ENCODE measurements at places on chromosomes 4 and X.

DNA sequence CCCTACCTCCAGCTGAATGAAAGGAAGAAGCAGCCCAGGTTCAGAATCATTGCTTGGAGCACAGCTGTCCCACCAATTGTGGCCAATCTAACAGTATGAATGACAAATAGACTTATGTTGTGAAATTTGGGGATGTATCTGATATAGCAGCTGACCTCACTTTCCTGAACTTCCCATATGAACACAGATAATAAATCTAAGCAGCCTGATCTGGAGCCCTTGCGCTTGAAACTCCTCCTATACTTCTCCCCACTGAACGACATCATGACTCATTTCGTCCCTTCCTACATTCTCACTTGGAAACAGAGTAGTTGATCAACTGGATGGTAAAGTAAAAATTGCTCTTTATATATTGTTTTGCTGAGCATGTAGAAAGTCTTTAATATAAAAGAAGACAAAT, 24.2 kb upstream of the AMELX start:
- no peak for DNase-seq

DNA sequence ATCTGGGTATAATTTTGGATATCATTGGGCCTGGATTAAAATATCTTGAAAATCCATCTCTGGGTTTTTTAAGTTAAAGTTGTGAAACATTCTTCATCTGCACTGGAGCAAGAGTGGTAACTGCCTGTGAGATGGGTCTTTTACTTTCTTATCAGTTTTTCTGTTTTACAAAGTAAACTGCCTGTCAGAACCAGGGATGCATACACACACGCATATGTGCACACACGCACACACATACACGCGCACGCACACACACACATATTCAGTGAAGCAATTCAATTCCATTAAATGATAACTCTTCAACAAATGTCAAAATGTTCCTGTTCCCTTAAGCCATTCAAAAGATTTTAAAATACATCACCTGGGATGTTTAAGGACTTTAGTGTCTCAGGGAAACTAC, 515.8 kb downstream of the INPP4B start:
- no peak for DNase-seq

- no peak for DNase-seq
Observed at GRCh38 chr4:156771171-156771837, 200.3 kb downstream of the PDGFC start.

DNA sequence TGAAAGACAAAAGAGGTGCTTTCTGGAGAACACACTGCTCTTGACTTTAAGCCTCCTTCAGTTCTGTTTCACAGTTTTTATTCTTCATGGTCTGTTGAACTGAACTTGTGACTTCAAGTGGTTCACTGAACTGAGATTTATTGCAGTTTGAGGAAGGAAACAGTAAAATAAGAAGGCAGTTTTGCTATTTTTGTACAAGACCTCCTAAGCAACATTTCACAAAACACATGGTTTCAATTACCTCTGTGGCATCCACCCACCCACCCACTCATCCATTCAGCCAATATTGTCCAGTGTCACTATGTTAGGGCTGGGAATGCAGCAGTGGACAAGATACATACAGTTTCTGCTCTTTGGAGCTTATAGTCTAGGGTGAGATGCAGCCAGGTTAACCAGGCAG, 131.3 kb downstream of the IL1RAPL2 start:
- no peak for DNase-seq

DNA sequence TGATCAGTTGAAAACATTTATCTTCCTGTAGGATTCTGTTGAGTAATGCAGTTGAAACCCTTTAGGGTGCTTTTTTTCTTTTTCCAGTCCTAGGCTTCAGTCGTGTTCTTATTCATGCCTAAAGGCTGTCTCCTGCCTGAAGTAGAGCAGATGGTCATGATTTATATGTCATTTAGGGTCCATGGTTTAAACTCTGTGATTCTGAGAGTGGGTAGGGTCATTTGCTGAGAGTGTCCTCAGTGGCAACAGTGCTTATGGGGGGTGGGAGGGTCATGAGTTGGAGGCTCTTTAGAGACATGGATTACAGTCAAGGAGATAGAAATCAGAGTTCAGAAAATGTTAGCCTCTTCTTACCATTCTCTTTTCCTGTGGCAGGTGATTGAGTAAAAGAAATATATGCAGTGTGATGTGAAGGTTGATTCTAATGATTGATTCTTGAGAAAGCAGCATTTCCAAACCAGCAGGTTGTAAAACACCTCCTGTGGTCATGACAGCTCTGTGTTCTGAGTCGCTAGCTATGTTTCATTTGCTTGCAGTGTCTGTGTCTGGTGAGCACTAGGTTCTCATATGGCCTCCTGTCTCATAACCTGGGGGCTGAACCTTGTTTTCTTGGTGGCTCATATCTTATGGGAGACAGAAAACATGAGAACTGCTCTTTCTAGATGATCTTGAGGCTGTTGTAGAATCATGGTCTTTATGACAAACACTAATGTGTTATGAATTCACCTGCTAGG, 60.4 kb downstream of the JADE1 start:
- DNase-seq = no peak

- no peak for DNase-seq
Observed at GRCh38 chrX:118231464-118231863, 114.4 kb upstream of the WDR44 start.

GRCh38 chrX:126137899-126138298, 28.2 kb downstream of the DCAF12L2 start:
- no peak for DNase-seq

DNA sequence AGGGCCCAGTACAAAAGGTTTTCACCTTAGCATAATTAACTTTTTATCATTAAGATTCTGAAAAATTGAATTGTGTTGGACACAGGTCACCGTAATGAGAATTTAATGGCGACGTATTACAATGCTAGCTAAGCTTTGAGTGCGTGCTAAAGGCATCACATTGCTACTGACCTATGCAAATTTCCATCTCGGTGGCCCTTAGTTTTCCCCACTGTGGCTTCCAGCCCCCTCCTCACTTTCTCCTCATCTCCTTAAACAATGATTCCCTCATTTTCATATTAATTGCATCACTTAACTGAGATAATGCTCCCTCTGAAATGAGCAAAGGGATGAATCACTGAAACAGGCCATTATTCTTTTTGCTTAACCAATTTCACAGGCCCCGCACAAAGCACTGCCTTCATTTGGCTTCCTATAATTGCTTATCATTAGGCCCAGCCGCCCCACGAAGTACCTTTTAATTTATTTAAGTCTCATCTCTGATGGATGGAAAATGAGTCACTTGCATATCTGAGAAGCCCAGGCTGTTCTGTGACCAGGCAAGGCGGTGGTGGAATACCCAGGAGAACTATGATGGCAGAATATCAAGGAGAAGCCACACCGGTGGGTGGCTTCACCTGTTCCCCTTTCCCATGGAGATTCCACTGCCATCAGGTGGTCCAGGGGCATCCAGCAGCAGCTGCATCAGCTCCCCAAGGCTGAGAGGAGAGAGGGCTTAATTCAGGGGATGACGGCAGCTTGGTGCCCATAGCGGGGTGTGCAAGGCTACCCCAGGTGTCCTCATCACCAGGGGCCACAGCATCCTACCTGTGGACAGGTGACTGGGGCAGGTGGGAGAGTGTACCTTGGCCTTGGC, 223.8 kb upstream of the BOD1L1 start:
- no peak for DNase-seq

GRCh38 chr4:87442889-87443288, 20.5 kb downstream of the NUDT9 start:
- no peak for DNase-seq

DNA sequence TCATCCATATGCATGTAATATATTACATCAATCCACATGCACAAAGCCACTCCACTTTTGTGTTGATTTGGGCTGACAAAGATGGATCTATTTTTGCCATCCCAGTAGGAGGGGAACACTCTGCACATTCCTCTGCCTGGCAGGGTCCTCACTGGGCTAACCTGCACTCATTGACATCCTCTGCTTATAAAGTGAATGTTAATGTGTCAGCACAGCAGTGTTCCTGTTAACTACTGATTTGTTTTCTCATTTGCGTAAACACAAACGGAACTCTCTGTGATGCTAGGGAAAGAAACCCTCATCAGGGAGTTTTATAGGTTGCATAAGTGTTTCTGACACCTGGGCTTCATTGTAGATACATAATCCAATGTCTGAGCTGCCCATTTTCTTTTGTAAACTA, 826.0 kb downstream of the RAB28 start:
- no peak for DNase-seq

DNA sequence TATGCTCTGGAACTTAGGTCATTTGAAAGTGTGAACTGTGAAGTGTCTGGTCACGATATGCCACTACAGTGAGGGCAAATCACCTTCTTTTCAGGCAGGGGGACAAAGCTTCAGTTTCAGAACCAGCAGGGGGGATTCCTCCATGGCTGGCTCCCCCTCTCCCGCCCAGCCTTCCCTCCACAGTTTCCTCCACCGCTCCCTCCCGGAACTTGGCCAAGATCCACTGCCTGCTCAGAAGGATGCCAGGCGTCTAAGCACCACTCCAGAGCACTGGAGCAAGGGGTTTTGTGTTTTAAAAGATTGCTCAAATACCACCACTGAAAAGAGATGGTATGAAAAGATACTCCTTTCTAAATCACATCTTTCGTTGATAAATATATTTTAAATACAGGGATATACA, 126.9 kb downstream of the ELOVL6 start:
- no peak for DNase-seq

DNA sequence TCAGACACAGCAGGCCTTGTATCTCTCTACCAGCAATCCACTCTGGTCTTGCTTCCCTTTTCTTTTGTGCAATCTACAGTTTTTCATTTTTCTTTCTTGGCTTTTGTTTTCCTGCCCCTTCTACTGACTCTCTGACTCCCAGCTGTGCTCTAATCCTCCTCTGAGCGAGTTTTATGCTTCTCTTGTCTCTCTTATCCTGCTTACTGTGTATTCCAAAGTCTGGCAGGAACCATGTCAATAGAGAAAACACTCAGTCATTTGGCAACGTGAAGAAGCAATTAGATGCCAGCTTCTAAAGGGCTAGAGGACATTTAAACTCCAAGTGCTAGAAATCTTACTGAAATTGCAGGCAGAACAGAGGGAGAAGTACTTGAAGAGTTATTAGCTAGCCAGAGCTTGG, 984.6 kb upstream of the TENM3 start:
- DNase-seq = no peak

GRCh38 chrX:148620023-148620422, 119.6 kb downstream of the AFF2 start:
- DNase-seq = no peak

DNA sequence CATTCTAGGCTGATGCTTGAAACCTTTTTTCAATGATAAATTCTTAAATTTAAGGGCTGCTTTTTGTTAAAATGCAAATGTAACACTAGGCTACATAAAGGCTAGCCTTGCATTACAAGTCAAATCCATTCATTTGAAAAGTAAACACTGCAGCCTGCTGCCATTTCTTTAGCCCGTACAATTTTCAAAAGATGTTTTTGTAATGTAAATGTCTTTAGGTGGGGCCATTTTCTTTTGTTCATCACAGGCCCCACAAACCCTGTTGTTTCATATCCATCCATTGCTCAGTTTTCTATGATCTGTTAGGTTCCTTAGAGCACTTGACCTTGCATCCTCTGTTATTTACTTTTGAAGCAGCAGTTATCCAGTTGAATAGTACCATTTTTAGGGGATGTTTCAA, 296.2 kb upstream of the AMOT start:
- DNase-seq = no peak

GRCh38 chr4:53959343-53960120, 104.9 kb downstream of the CHIC2 start:
- DNase-seq = no peak

- DNase-seq = no peak
Observed at GRCh38 chr4:53734584-53735353, 143.5 kb upstream of the LNX1 start.

- no peak for DNase-seq
Observed at GRCh38 chr4:61583696-61584095, 383.6 kb downstream of the ADGRL3 start.

GRCh38 chrX:132181364-132181763, 37.9 kb downstream of the RAP2C start:
- DNase-seq = no peak

- no peak for DNase-seq
Observed at GRCh38 chr4:113276464-113277170, 227.2 kb downstream of the ANK2 start.

DNA sequence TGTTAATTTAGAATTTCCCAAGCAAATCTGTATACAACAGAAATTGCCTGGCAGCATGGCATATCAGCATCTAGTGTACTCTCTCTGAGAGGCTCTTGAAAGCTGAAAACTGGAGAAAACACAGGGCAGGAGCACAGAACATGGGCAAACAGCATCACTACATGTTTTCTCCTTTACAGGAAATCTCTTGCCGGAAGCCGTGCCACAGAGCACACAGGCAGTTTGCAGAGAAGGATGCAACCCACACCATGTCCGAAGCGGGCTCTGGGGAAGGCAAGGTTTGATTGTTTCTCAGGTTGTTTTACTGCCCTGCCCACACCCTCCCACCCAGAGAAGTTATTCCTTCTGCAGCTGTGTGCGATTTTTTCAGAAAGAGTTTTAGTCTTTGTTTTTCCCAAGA, 41.1 kb upstream of the FAM9C start:
- no peak for DNase-seq

- DNase-seq = no peak
Observed at GRCh38 chrX:84046403-84046984, 141.5 kb downstream of the RPS6KA6 start.

DNA sequence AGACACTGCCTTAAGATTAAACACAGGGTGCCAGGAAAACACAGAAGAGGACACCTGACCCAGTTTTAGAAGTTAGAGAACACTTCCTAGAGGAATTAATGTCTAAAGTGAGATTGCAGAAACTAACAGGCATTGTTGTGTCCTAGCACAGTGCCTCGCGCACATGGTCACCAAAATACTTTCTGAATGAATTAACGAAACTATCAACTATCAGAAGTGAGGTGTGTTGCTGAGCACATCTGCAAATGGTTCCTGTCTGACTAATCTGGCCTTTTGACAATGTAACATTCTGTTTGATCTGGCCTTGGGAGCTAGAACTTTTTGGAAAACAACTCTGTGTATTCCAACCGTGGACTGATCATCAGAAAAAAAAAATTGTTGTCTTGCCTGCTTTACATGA, 556.8 kb upstream of the LCORL start:
- DNase-seq = no peak

GRCh38 chrX:16039363-16039762, 84.0 kb upstream of the GRPR start:
- DNase-seq = no peak

DNA sequence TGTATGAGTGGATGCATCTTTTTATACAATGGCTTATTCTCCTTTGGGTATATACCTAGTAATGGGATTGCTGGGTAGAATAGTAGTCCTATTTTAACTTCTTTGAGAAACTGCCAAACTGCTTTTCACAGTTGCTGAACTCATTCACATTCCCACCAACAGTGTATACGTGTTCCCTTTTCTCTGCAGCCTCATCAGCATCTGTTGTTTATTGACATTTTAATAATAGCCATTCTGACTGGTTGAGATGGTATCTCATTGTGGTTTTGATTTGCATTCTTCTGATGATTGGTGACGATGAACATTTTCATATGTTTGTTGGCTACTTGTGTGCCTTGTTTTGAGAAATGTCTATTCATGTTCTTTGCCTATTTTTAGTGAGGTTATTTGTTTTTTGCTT, 687.0 kb upstream of the EPHA5 start:
- DNase-seq = no peak

GRCh38 chr4:5378002-5378401, 326.7 kb downstream of the STK32B start:
- no peak for DNase-seq

- no peak for DNase-seq
Observed at GRCh38 chrX:150213481-150214030, 149.6 kb upstream of the MAMLD1 start.

All from SK-N-MC (cell line).